ENCODE measurements at places on chromosomes 4 and X. TPM values are rescaled to one million over a fixed set of nuclear protein-coding genes. Genes with fewer than 3 reads are reported as not detected.

UNC5C gene
- total RNA-seq, result 1.2 TPM

RWDD4 gene
- 8.0 TPM for total RNA-seq

ZMAT1 gene
- total RNA-seq, result 3.9 TPM

SPATA4 gene
- 0.14 TPM for total RNA-seq

RPGR gene
- 7.2 TPM for total RNA-seq

ABLIM2 gene
- total RNA-seq, result 2.5 TPM

HSFX3 gene
- not detected for total RNA-seq

FREM3 gene
- total RNA-seq, result not detected

NALF2 gene
- not detected for total RNA-seq

CRLF2 gene
- total RNA-seq, result 0.19 TPM

ARHGAP6 gene
- 2.2 TPM for total RNA-seq

TCP11X1 gene
- total RNA-seq, result not detected

EDA2R gene
- not detected for total RNA-seq

DNA sequence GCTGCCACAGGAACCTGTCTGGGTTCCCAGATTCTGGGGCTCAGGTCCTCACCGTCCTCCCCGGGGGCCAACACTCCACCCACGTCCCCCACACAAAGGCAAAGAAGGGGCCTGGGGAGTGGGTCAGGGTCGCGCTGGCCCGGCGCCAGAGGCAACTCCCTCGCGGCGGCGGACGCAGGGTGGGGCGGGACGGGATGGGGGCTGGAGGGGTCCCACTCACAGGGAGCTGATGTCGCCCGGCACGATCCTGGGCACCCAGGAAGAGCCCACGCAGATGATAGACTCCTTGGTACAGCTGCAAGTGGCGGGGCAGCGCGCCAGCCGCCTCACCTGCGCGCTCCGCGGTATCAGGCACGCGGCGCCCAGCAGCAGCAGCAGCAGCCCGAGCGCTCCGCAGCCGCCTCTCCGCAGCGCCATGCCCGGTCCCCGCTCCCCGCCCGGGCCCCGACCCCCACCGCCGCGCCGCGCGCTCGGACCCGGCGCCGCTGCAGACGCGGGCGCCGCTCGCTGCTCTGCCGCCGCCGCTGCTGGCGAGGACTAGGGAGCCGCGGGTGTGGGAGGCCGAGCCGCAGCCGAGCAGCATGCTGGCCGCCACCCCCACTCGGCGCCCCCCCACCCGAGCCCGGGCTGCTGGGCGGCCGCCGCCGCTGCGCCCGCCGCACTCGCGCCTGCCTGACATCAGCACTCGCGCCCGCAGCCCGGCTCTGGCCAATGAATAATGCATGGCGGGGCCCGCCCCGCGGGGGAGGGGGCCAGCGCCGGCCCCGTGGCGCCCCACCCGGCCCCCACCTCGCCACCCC, at the start of gene LGI2:
TSS of gene LGI2 (minus strand) at position 670 of the 800 bp plus-strand sequence. CDS start at position 417, 253 bp downstream.
- DNase-seq, result no peak

- no peak for DNase-seq
Measured at GRCh38 chr4:95071851-95072250, 314.1 kb downstream of the BMPR1B start.

GRCh38 chr4:182874304-182874751, 42.9 kb downstream of the DCTD start:
- no peak for DNase-seq

GRCh38 chr4:185011408-185011807, 6.9 kb upstream of the HELT start:
- DNase-seq, result no peak

DNA sequence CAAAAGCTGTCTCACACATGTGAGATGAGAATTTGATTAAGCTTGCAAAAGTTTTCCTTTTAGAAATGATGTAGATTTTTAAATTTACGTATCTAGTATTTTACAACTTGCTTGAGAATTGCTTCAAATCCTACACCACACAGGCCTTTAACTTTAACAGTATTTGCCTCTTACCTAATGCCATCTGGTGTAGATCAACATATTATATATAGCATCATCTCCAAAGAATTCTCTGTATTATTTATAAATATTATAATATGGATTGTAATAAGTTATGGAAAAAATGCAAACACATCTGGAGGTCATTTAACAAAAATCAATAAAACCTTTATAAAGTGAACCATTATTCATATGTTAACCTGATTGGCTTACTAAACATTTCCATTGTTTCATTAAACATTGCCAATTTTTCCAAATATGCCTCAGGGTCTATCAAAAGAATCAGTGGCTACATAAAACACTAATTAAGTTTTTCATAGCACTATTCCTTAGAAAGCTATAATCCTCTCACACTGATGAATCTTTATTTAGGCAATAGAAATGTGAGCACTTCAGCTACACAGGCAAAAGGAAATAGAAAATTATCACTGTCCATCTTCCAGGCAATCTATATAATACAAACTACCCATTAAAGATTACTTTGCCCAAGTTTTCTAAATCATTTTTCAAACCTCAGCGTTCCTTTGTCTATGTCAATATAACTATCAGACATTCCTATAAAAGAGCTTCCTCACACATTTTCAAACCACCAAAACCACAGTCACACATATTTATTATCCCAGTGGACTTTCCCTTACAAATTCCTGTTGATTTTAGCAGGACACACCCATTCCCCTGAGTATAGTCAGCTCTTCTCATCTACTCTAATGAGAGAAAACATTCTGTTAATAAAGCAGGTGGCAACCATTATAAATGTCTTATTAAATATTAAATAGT, 83.5 kb upstream of the INTU start:
- DNase-seq, result no peak

DNA sequence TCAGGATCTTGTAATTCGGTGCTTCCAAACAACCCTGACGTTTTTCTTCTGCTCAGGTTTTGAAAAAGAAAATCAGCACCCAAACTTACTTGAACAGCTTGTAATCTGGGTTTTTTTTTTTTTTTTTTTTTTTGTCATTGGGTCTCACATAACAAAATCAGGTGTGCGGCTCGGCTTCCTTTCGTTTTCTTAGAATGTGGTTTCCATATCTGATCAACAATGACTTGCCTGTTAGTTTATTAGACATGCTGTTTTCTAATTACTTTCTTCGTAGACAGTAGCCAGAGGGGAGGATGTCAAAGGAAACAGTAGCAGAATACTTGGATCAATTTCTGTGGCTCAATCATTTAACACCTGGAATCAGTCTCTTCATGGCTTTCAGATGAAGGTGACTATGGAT, 890 bp upstream of the FREM3 start:
- DNase-seq, result no peak

DNA sequence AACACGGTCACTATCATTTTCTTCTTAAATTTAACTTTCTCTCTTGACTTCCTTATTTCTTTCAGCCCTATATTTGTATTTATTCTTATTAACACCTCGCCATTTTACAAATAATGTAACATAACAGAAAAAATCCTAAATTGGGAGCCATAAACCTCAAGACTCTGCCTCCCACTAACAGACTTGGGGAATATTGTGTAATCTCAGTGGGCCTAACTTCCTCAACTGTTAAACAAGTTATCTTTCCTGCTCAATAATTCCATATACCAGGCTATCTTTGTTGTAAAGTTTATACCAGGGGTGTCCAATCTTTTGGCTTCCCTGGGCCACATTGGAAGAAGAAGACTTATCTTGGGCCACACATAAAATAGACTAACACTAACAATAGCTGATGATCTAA, 26.2 kb downstream of the PRSS12 start:
- no peak for DNase-seq

DNA sequence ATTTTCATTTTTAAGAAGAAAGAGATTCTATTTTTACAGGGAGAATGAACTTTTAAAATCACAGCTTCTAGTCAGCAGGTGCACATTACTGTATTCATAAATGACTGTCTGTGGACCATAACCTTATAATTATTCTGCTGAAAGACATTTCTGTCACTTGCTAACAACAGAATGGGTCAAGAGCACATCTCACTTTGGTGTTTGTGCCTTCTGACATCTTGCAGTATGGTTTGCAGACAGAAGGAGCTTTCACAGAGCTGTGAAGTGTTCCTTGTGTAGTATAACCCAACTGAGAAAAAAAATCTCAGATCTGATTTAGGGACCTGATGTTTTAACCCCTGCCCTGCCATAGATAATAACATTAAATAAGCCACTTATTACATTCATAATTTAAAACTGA, 131.4 kb upstream of the CTSO start:
- no peak for DNase-seq

DNA sequence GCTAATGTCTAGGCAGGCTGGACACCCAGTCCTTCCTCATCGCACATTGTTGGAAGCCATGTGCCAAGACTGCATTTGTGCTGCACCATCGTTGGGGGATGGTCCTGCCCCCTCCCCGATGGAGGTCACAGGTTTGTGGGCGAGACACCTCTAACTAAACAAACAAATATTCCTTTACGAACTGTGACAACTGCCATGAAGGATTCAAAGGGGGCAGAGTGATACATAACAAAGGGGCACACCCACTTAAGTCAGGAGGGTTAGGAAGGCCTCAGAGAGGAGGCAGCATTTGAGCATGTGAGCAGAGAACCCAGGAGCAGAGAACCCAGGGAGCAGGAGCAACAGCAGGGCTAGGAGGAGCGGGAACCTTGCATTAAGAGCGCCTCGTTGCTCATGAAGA, 37.1 kb downstream of the TRIM2 start:
- no peak for DNase-seq

GRCh38 chr4:121064482-121064881, 7.9 kb downstream of the NDNF start:
- no peak for DNase-seq

DNA sequence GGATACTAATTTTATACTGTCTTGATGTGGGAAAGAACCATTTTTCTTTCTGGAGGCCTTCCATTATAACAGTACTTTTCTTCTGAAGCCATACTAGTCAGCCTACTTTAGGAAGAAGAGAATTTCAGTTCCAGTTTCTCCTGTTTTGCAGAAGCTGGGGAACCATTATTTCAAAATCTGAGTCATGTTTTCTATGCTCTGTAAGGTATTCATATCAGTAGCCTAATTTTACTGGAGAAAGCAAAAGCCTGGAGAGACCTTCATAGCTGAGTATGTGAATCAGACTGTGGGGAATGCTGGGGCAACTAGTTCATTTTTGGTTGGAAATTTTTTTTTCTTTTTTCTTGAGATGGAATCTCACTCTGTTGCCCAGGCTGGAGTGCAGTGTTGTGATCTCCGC, 22.4 kb downstream of the AFF1 start:
- no peak for DNase-seq

DNA sequence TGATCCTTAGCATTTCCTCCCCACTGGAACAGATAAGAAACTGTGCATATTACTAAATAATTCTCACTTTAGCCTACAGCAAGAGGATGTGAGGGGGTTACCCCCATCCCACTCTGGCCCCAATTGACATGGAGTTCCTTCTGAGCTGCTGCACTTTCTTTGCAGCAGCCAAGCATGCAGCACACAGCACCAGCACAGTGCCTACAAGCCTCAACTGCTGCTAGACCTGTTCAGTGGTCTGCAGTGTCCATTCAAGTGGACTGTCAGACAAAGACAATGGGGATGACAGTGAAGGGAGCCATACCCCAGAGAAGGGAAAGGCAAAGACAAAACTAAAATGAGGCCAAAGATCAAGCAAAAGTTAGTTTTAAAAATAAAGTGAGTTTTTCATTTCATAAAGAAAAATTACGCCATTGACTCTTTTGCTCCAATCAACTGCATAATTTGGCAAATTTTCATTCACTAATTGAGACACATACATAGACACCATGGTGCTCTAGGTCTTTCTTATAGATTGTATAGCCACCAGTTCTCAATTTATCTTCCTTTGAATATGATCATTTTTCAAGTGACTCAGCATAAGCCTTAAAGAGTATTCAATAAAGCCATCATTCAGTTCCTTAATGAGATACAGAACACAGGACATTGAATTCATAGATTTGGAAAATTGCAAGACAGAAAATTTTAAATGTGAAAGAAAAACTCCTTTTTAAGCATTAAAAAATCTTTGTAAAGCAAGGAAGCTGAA, 410.6 kb downstream of the HNRNPD start:
- DNase-seq, result no peak

DNA sequence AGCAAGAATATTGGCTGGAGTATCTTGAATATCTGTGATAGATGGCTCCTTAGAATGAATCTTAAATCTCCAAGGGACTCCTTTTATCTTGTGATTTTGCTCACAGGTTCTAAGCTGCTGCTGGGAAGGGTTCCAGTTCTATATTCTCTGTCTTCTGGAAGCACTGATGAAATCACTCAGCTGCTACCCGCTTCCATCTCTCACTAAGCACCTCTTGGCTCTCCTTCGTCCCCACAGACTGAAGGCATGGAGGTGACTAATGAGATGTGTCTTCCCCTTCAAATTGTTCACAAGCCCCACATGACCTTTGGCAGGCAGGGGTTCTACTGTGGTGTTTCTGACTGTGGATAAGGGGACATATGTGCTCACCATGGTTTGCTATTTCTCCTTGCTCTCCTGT, 75.9 kb downstream of the C4orf51 start:
- DNase-seq, result no peak

DNA sequence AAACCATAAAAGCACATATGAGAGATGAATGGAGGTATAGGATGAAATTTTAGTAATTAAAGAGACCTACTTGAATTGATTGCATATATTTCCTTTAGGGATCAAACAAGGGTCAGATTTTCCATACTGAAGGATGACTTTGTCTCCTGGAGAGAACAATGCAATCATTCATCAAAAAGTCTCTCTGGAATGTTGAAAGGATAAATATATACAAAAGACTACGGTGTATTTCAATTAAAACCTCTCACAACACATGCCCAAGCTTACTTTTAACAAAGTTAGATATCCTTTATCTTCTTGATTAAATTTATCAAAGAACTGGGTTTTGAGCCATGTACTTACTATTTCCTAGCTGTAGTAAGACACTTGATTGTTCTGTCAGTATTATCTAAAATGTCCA, 36.8 kb upstream of the ADH7 start:
- no peak for DNase-seq

DNA sequence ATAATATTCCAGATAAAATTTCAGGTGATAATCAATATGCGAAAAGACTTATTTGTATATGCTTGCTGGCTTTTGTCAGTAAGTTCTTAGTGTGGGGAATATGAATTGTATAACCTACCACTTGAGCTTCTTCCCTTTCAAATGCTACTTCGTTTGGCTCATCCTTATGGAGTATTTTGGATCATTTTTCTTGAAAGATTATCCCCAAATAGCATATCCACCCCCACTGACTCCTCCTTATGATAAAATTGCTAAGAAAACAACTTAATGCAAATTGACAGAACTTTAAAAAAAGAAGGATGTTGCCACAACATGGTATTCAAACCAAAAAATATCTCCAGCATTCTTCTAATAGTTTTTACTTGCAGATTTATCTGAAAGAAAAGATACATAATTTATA, 393.3 kb downstream of the PPP3CA start:
- no peak for DNase-seq

DNA sequence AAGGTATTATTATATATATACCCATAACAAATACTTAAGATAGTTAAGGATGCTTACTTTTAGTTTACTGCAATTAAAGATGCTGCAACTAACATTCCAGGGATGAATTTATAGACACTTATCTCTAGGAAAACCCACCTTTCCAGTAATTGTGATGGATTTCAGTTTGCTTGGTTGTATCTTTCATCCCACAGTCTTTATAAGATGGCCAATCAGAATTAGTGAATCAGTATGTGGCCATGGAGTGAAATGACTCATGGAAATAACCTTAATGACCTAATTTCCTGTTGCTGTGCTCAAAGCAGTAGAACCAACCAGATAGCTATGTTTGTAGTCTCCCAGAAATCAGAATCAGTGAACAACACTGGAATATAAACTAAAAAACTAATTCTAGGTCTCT, 26.4 kb downstream of the MOSPD2 start:
- no peak for DNase-seq

- no peak for DNase-seq
Measured at GRCh38 chr4:153247116-153247490, 42.9 kb downstream of the TRIM2 start.

- DNase-seq, result no peak
Measured at GRCh38 chr4:173578956-173579355, 48.9 kb upstream of the HAND2 start.

All from liver (tissue), 10 donors.